ENCODE measurements at places on chromosomes 4 and X. TPM values are rescaled to one million over a fixed set of nuclear protein-coding genes. Genes with fewer than 3 reads are reported as not detected.

CXCL5 gene
- not detected for total RNA-seq

ZNF827 gene
- 26.6 TPM for total RNA-seq

- DNase-seq: no peak
These were observed 56.4 kb downstream of the EGF start for GRCh38 chr4:109969087-109969486.

SLC25A31 gene
- total RNA-seq: not detected

GRCh38 chr4:20192736-20193135 lies 59.0 kb upstream of the SLIT2 start:
- DNase-seq: no peak

DNA sequence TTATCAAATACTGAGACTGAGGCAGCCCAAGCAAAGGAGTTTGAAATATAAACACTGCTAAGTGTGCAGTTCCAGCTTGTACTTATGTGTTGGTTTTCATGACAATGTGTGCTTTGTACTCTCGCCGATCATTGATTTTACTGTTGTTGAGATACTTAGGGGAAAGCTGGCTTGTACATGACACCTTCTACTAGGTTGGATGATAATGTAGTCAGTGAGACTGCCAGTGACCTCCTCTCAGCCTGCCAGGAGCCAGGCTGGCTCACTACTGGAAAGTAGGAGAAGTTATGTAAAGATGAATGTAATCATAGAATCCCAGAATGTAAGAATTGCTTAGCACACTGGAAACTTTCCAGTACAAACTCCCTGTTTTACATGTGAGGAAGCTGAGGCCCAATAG lies 132.0 kb downstream of the AFF2 start:
- no peak for DNase-seq

DNA sequence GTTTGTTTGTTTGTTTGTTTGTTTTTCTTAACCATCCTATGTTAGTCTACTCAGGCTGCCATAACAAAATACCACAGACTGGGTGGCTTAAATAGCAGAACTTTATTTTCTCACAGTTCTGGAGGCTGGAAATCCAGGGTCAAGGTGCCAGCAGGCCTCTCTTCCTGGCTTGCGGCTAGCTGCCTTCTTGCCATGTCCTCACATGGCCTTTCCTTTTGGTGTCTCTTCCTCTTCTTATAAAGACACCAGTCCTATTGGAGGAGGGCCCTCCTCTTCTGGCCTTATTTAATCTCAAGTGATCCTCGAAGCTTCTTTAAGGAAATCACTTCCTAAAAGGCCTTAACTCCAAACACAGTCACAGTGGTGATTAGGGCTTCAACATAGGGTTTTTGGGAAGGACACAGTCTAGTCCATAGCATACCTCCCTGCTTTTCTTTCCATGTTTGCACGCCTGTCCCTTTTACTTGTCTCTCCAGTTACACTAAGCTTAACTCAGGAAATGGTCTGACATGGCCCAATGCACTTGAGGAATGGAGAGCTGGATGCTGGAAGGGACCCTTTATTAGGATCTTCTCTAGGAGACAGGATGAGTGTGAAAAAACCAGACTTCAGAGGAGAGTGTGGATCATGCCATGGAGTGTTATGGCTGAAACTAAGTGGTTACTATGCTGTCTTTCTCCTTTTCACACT lies 36.0 kb upstream of the MGST2 start:
- no peak for DNase-seq

DNA sequence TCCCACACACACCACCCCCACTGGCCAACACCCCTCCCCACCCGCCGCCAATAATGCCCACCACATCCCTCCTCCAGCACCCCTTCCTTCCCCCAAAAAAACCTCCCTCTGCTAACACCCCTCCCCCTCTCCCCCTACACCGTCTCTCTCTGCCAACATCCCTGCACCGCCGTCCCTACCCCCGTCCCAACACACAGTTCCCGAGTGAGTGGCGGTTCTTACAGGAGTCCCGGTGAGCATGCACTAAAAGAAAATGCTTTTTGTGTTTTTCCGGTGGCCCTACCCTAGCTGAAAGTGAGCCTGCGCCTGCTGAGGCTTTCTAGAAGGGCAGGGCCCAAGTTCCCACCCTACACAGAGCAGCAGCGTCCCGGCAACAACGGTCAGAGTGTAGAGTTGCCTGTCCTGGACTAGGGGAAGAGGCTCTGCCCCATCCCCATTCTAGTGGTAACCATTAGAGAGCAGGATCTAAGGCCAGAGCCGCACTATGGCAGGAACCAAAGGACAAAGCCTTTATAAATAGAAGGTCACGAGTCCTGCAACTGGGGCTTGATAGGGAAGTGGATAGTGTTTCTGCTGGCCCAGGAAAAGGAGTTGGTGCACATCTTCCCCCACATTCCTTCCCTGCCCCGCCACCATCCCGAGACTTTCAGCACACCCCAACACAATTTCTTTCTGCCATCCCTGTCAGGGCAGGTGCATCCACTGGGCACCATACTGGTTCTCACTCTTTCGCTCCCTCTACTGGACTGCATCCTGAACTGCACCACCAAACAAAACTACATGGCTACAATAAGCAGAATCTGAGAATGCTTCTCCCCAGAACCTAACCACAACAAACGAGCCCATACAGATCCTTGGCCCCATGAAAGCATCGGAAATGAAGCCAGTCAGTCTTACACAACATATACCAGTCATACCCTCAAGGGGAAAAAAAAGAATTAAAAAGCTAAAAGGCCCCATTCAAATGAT lies 78.1 kb upstream of the PAGE3 start:
- peak; percentile 60 for DNase-seq

EOLA2 gene
- total RNA-seq: 27.7 TPM

SSX1 gene
- not detected for total RNA-seq

DNA sequence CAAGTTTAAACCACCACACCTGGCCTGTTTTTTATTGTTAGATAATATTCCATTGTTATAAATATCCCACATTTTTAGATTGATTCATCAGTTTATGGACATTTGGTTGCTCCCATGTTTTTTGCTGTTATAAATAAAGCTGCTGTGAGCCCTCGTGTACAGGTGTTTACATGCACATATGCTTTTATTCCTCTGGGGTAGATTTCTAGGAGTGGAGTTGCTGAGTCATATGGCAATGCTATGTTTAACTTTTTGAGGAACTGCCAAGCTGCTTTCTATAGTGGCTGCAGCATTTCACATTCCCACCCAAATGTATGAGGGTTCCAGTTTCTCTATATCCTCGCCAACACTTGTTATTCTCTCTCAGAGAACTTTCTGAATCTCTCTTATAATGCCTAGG lies 90.5 kb downstream of the TBL1X start:
- no peak for DNase-seq

DNA sequence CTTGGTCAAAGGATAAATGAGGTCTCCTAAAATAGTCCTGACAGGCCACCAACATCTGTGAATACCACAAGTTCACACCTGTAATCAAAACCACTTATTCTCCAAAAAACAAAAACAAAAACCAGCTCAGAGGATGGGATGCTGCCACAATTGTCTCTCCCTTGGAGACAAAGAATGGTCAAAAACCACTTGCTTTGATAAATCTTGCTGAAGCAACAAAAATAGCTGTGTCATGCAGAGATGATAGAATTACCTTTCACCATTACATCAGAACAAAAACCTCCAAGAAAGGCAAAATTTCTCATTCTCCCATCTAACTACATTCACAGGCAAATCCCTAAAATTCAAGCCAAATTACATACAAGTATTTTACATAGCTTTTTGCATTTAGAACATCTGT lies 180.4 kb downstream of the MAML3 start:
- no peak for DNase-seq

- DNase-seq: no peak
These were observed 192.1 kb downstream of the SPRY1 start for GRCh38 chr4:123588631-123589241.

ARSJ gene
- total RNA-seq: 0.05 TPM

GRCh38 chr4:169959254-169959653 lies 66.9 kb downstream of the MFAP3L start:
- DNase-seq: no peak

- DNase-seq: no peak
These were observed 18.4 kb downstream of the ZNF827 start for GRCh38 chr4:145920205-145920604.

THAP9 gene
- 1.7 TPM for total RNA-seq

GRCh38 chr4:102665527-102665926 lies 95.2 kb downstream of the MANBA start:
- DNase-seq: no peak

GRCh38 chrX:8823698-8824097 lies 22.5 kb upstream of the FAM9A start:
- no peak for DNase-seq

DNA sequence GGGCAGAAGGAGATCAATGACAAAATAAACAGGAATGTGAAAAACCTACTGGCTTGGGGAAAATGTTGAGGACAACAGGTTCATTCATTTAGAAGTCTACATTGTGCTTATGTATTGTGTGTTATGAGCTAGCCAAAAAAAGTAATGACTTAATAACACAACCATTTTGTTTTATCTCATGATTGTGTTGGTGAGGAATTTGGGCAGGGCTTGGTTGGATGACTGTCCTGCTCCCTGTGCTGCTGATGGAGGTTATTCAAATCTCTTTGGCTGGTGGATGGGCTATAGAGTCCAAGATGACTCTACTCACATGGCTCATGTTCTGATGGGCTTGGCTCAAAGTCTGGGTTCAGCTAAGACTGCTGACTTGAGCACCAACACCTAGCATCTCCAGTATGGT lies 116.3 kb downstream of the HS3ST1 start:
- DNase-seq: no peak

- no peak for DNase-seq
These were observed 6.9 kb downstream of the PDE6B start for GRCh38 chr4:632196-632790.

DNA sequence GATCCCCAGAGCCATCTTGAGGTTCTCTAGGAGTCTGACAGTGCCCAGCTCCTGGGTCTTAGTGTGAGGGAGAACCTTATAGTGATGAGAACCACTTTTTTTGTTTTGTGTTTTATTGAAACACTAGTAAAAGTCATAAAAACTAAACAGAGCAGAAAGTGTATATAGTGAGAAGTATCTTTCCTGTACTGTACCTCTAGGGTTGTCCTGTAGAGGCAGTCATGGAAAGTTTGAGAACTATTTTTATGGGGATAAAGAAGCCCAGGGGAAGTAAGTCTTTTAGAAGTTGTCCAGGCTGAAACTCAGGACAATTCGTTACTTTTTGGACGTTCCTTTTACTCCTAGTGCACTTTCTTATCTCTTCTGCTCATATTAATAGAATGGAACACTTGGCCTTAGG lies 40.9 kb downstream of the ADH5 start:
- no peak for DNase-seq

- no peak for DNase-seq
These were observed 227.0 kb downstream of the DKK2 start for GRCh38 chr4:106809076-106809475.

DNA sequence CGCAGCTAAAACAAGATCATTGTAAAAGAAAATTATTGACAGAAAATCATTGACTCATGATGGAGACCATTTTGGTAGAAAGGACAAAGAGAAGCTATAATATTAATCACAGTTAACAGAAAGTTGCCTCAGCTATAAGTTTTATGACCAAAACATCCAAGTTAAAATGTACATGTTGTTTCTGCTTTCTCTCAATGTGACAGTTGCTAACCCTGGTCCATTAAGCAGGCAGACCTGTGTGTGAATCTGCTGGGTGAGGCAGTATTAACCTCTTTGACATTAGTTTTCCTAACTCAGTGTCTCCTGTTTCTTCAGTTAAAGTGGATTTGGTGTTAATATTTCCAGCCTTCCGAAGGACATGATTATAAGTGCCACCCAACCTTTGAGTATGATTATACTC lies 94.8 kb upstream of the DCLK2 start:
- DNase-seq: no peak

DNA sequence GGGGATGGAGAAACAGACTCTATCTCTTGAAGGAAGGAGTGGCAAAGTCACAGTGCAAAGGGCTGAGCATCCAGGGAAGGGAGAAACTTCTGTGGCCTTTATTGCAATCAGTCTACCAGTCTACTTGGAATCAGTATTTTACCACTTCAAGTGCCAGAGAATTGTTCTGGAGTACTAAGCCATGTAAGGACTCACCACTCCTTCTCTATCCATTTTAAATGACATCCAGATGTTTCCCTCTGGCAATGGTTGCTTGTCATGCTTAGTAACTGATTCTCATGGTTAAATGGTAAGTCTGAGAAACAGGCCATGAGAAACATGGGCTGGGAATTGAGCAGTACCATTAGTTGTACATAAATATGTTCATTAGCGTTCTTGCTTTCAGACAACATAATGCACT lies 21.1 kb upstream of the SMIM10 start:
- no peak for DNase-seq

DNA sequence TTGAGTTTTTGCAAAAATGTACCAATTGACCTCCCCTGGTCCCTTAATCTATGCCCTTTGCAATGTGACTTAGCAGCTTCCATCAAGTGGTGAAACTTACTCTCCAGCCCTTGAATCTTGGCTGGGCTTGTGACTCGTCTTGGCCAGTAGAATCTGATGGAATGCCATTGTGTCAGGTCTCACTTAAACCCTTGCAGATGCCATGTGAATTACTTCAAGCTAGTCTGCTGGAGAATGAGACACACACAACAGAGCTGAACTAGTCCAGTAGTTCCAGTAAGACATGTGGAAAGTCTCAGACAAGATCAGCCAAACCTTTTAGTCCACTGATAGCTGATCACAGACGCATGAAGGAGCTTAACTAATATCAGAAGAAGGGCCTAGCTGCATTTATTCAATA lies 567.8 kb upstream of the CPEB2 start:
- DNase-seq: no peak

GRCh38 chr4:112739442-112739841 lies 102.5 kb downstream of the LARP7 start:
- no peak for DNase-seq

DNA sequence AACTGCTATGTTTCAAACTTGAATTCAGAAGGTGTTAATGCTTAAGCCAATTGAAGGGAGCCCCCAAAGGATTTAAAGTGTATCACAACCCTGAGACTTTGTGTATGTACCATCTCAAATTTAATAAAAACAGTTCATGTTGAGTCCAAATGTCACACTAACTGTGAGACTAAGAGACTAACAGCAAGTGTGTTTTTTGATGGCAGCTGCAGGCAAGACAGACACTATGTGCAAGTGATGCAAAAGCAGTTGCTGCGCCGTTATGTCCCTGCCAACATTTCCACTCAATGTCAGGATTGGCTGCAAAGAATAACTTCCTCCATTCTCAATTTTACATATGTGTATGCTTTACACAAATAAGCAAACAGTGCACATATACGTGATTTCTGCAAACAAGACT lies 594.6 kb downstream of the IL15 start:
- no peak for DNase-seq

SORBS2 gene
- not detected for total RNA-seq

- DNase-seq: no peak
These were observed 393.7 kb downstream of the GASK1B start for GRCh38 chr4:157779081-157779480.

- no peak for DNase-seq
These were observed 1030.9 kb downstream of the FSTL5 start for GRCh38 chr4:161132715-161133425.

FAT1 gene
- total RNA-seq: 0.05 TPM
